PC-9 (cell line): ENCODE measurements at places on chromosomes 3 and 15. TPM values are rescaled to one million over a fixed set of nuclear protein-coding genes. Genes with fewer than 3 reads are reported as not detected.

DNA sequence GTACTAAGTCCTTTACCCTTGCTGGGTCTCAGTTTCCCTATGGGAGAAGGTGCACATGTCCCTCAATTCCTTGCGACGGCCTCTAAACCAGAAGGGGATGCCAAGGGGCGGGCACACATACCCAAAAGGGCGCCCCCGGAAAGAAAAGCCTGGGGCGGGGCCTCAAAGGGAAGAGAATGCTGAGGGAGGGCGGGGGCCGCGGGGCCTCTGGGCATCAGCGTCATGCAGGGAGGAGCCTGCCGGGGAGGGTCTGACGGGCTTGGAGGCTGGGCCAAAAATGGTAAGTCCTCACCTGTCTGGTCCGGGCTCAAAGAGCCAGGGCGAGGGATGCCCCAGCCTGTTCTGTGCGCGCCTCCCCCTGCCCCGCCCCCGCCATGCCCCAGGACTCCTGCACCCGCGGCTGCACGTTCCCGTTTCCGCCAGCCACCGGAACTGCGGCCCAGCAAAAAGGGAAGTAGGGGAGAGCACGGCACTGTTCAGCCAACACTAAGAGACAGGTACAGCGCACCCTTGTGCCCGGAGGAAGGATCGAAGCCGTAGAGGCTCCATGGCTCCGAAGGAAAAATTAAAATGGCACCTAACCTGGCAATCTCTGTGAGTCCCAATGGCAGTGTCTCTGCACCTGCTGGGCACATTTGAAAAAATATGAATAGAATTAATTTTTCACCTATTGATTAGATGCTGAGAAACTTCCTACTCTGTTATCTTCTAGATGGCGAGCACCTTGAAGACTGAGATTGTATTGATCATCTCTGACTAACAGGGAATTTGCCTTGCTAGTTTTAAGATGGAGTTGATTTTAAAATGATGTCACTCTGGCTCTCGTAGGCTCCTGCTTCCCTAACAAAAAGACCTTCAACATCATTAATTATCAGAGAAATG lies at the start of gene DET1:
TSS of gene DET1 (minus strand) at position 434 of the 882 bp plus-strand sequence. CDS start 14,976 bp downstream, outside the sequence.
- peak; percentile 91 for DNase-seq

GRCh38 chr3:101996832-101997231 lies 147.5 kb downstream of the NFKBIZ start:
- no peak for DNase-seq

GRCh38 chr3:177783338-177783737 lies 586.1 kb upstream of the TBL1XR1 start:
- no peak for DNase-seq

DNA sequence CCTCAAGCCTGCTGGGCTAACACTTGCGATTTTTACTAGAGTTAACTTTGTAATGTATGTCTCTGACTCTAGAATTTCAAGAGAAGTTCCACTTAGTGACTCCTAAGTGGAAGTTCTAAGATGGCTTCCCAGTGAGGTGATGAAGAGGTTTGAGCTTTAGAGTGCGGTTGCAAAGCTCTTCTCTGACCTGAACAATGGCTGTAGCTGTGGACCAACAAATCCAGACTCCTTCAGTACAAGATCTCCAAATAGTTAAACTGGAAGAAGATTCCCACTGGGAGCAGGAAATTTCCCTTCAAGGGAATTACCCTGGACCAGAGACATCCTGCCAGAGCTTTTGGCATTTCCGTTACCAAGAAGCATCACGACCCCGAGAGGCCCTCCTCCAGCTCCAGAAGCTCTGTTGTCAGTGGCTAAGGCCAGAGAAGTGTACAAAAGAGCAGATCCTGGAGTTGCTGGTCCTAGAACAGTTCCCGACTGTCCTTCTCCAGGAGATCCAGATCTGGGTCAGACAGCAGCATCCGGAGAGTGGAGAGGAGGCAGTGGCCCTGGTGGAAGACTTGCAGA lies 22.3 kb downstream of the WDR73 start:
- no peak for DNase-seq

- no peak for DNase-seq
These were observed 75.5 kb downstream of the ZBTB20 start for GRCh38 chr3:115071601-115072000.

DNA sequence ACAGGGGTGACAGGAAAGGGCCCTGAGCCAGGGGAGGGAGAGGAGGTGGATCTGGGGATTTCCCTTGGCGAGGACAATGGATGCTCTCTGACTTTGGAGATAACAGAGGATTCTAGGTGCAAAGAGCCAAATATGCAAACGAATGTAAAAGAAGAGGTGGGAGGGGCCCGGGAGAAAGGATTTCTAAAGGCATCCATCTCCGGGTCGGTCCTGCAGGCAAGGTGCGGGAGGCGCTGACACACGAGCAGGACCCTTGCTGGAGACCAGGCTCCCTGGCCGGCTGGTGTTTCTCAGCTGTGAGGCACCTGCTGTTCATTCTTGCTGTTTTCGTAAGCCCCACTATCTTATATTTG lies 115.2 kb upstream of the TLE3 start:
- no peak for DNase-seq

DNA sequence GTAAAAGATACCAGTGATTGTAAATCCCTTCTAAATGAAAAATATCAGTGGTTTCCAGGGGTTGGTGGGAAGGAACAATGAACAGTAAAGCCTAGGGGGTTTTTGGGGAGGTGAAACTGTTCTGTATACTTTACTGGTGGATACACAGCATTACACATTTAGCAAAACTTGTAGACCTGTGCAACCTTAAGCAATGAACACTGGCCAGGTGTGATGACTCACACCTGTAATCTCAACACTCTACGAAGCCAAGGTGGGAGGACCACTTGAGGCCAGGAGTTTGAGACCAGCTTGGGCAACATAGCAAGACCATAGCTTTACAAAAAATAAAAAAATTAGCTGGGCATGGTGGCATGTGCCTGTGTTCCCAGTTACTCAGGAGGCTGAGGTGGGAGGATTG lies 1.8 kb downstream of the CCDC13 start:
- DNase-seq = no peak

DNA sequence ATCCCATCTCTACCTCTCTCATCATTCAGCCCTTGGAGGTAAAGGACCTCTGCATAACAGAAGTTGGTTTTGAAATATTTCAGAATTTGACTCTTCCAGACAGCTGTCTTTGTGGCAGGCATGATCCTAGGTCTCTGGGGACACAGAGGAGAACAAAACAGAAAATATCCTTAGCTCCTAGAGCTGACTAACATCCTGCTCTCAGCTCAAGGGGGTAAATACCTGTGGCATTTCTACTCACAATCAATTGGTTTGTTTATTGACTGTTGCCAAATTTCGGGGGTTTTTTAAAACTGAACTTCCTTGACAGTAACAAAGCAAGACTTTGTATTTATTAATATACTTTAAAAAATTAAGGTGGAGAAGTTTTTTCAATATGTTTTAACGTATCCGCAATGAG lies 78.8 kb downstream of the EOMES start:
- DNase-seq = no peak

DNA sequence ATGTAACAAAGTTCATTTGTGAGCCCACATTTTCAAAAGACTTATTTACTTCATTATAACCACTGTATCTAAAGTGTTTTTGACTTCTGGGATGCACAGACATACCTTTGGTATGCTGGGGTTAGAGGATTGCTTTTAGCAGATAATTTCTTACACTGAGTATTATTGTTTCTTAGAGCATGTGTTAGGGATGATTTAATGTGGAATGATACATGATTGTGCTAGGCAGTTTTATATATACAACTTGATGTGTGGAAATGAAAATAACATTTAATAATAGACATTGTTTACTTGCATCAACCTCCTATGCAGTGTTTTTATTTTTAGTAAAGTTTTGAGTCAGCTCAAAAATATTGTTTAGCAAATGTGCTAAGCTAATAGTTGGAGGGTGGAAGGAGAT lies 3.4 kb downstream of the KIF23 start:
- DNase-seq = no peak

DNA sequence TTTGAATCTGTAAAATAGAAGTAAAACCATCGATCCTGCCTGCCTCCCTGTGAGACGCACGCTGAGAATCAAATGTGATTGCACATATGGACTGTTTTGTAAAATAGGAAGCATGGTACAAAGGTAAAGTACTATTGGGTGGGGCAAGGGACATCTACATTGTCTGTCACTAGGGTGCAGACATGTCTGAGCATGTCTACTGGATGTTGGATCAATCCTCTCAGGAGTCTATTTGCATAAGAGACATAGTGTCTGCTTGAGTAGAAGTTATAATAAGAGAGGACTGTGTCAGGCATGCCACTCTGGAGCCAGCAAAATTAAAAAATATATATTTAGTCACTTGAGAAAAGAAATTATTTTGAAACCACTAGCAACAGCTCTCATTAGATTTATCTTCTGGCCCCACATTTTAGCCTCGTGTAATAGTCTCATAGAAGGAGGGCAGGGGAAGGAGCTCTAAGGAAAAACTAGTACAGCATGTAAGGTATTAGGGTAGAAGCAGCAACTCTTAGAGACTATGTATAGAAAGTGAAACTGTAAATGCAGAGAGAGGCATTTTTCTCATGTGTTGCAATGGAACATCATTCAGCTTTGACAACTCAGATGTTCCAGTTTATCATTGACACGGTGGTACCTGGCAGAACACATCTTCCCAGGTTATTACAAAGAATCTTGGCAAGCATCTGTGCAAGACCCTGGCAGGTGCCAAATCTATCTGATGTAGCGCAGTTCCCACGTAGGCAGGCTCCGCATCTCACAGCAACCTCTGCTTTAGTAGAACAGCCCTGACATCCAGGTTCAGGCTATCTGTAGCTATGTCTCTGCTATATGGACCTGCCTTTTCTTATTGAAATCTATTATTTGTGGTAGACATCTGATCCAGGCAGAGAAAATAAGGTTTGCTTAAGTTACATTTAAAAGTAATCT lies 85.2 kb upstream of the CHL1 start:
- no peak for DNase-seq

CP gene
- 0.28 TPM in 1 of 2 replicates, not detected in the other for total RNA-seq
